ENCODE measurements at places on chromosomes 3 and 15.

GRCh38 chr3:156409694-156410093 lies 145.2 kb downstream of the SSR3 start:
- DNase-seq: no peak

- no peak for DNase-seq
These were observed 129.8 kb downstream of the MEIS2 start for GRCh38 chr15:36970522-36970921.

GRCh38 chr15:91127236-91127955 lies 27.3 kb downstream of the SV2B start:
- DNase-seq: no peak

DNA sequence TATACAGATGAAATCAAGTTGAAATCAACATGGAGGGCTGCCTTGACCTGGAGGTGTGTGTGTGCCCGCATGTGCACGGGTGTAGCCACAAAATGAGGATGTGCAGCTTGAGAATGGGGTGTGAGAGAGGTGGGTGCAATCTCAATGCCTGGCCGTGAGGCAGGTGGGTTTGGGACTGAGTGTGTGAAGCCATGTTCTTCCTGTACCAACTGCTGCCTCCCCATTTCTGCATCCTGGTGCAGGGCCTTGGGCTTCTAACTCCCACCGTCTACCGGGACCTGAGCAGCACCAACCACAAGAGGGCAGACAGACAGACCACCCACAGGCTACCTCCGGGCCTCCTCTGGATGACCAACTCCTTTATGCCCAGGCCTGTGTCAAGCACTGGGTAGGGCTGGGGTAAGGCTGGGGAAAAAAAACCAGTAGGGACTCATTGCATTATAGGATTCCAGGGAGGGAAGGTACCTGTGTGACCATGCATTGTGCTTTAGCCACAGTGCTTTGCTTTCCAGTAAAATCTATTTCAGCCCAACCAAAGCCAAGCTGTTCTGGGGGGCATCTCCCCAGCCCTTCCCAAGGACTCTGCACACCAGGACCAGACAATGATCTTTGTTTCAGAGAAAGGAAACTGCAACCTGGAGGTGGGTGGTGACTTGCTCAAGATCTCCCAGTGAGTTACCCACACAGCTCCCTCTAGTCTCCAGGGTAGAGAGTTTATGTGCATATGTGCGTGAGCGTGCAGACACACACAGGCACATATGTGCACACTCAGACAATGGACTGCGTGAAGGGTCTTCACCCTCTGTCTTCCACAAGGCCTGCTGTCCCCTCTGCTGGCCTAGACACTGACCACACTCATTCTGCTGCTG lies 162.2 kb upstream of the TLE3 start:
- DNase-seq: no peak

- no peak for DNase-seq
These were observed 63.2 kb downstream of the MEIS2 start for GRCh38 chr15:37037071-37037655.

DNA sequence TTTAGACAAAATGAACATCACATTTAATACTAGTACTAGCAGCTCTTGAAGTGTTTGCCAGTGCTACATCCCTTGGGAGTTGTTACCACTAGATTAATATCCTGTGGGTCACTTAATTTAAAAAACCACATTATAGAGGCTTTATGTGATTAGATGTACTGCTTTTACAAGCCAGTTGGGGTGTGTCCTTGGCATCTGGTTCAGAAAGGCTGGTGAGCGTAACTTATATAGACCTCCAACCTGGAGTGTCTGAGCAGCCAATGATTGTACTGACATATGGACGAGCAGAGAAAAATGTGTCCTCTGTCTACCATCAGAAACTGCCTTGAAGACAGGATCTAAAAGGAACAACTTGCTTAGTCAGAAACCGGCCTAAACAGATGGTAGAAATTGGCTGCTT lies 306.2 kb upstream of the ATP11B start:
- DNase-seq: no peak

GRCh38 chr3:193815246-193816027 lies 222.4 kb downstream of the OPA1 start:
- DNase-seq: no peak

DNA sequence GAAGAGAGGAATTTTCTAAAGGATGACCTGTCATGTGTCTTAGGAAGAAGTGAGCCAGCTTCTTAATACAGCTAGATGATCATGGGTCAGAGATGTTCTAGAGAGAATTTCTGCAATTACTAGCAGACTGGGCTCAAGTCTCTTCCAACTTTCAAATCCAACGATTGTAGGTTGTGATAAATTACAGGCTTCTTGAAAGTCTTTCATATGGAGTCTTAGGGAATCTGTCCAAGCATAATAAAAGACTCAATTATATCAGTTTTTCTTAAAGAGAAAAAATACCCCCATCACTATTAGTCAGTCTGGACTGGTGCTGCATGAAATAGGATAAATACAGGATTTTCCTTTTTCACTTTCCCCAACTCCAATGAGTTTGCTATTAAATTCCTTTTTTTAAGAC lies 59.1 kb downstream of the DRD3 start:
- no peak for DNase-seq

DNA sequence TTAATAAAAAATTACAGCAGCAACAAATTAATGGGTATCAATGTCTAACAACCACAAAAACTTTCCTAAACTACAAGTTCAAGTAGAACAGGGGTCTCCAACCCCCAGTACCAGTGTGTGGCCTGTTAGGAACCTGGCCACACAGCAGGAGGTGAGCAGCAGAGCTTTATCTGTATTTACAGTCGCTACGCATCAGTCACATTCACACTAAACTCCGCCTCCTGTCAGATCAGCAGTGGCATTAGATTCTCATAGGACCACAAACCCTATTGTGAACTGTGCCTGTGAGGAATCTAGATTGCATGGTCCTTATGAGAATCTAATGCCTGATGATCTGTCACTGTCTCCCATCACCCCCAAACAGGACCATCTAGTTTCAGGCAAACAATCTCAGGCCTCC lies 18.5 kb upstream of the LIPC start:
- no peak for DNase-seq

DNA sequence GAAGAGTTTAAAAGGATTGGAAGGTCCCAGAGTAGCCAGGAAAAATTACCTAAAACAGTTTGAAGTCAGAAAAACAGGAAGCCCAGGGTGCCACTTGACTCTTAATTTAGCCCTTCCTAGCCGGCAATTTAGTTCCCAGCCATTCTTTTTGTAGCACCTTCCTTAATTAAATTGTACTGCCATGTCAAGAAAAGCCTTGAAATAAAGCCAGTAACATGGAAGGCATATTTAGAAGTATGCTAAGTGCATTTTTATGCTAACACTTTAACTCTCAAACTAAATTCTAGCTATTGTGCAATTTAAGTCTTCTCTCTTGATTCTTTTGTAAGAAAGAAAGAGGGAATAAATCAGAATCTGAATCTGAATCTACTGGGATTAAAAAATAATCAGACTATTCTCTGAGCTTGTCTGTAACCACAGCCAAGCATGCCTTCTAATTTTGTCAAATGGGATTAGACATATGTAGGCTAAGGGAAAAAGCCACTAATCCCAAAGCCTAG lies 43.2 kb downstream of the MAP3K13 start:
- DNase-seq: no peak

- DNase-seq: no peak
These were observed 7.4 kb downstream of the RTP4 start for GRCh38 chr3:187375581-187375980.

- no peak for DNase-seq
These were observed 8.9 kb downstream of the FAM3D start for GRCh38 chr3:58657571-58658141.

GRCh38 chr3:42632146-42632545 lies 21.4 kb upstream of the ZBTB47 start:
- DNase-seq: no peak

DNA sequence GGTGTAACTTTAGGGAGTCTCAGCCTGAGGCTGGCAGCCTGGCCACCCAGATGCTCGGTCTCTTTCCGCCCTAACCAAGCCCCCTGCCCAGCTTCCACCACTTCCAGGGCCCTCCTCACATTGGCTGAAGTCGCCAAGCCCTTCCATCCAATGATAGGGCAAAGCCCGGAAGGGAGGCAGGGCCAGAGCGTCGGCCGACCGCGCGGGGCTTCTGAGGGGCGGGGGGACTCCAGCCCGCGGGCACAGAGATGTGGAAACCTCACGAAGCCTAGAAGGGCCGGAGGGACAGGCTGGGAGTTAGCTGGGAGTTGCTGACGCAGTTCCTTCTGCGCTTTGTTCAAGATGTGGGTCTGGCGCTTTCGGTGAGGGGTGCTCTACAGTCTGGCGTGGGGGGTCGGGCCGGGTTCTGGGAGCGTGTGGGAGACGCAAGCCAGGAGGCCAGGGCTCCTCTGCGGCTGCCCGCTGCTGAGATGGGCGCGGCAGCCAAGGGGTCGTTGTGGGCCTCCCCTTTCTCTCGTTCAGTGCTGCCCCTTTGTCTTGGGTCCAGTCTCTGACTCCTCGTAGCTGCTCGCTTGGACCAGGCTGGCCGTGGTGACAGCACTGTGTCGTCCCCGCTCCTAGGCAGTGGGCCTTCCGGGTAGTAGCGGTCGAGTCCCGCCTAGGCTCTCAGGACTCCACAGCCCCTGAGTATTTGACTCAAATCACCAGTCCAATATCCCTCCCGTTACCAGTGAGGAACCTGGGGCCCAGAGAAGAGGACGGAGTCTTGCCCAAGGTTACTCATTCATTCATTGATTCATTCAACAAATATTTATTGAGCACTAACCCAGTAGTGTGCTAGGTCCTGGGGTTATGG lies at the start of gene ZNF660:
Gene ZNF660 (plus strand): TSS at position 319 of the 856 bp plus-strand sequence. CDS start 9,230 bp downstream, outside the sequence.
- no peak for DNase-seq

DNA sequence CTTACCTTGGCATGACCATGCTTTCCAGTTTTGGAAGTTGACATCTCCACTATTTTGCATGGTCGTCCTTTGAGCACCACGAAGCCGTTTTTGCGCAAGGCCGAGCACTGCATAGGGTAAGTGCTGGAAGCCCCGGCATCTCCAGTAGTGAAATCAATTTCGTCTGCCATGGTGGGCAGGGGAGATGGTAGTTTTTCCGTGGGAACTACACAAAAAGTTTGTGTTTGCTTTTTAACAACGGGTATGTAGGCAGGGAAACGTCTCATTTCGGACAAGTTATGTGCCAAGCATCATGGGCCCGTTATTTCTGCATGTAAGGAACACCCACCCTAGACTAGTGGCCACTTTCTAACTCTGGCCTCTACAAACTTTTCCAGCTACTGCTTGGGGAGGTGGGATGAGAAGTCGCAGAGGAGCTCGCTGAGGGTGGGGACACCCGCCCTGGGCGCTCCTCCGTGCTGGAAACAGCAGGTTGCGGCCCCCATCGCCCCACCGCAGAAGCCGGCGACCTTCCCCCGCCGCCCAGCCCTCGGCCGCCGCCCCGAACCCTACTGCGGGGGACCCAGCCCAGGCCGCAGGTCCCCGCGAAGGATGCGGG lies 701 bp downstream of the EIF5A2 start:
- DNase-seq: no peak

DNA sequence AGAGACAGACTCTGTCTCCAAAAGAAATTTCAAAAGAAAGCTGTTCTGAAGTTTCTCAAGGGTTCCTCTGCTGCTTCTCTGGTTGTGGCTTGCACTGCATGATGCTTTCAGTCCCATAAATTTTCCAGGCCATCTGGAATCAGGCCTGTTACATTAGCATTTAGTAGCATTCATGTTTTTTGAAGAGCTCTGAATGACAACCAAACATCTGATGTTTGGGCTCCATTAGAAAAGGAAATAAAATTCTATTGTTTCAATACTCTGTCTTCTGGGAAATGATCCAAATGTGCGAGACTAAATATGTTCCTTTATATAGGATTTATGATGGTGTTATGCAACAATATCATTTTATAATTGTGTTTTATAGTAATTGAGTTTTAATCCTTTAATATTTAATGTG lies 455.8 kb downstream of the GABRG3 start:
- DNase-seq: no peak

- DNase-seq: no peak
These were observed 397.7 kb downstream of the CACNA2D3 start for GRCh38 chr3:54520060-54520459.

DNA sequence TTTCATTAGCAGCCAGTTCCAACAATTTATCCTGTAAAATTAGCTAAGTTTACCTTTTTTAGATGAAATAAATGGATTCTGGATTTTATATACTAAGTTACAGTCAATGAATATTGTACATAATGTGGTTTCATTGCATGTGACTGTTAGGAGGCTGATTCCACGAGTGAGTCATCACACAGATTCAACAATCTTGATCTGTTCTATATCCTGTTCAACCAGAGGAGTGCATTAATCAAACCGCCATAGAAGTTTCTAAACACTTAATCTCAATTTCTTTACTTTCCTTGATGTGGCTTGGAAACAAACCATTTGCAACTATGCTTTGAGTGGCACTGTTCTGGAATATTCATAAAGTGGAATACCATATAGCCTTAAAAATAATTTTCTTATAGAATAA lies 15.3 kb downstream of the DNAJC13 start:
- DNase-seq: no peak

GRCh38 chr15:84552896-84553295 lies 47.9 kb upstream of the ZSCAN2 start:
- no peak for DNase-seq

DNA sequence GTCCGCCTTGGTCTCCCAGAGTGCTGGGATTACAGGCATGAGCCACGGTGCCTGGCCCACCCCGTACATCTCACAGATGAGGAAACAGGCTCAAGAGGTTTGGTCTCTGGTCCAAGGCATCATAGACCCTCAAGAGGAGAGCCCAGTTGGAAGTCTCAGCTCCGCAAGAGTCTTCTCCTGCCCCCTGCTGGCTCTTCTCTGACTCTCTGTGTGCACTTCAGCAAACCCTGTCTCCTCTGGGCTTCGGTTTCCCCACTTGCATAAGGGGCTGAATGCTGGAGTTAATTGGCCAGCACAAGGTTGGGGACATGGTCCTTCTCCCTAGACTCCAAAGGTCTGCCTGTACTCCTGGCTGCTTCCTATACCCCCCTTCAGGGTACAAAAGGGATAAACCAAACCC lies 3.9 kb downstream of the MST1R start:
- DNase-seq: no peak

- DNase-seq: no peak
These were observed 137.2 kb upstream of the CBLB start for GRCh38 chr3:106006001-106006400.

Data from activated T-cell treated with anti-CD3 and anti-CD28 coated beads for 1 hour (primary cell).